Activated T-helper 1 cell treated with anti-CD3 and anti-CD28 coated beads, Interleukin-12 subunit alpha, Interleukin-12 subunit beta, Interleukin-2, Interleukin-4 antibody, amounts not matched to agents 30 ng/mL and 10 ng/mL and 1 ng/mL, durations not matched to agents 14 hours and 24 hours and 36 hours (primary cell): ENCODE measurements at places on chromosomes 4 and X. TPM values are rescaled to one million over a fixed set of nuclear protein-coding genes. Genes with fewer than 3 reads are reported as not detected.

DNA sequence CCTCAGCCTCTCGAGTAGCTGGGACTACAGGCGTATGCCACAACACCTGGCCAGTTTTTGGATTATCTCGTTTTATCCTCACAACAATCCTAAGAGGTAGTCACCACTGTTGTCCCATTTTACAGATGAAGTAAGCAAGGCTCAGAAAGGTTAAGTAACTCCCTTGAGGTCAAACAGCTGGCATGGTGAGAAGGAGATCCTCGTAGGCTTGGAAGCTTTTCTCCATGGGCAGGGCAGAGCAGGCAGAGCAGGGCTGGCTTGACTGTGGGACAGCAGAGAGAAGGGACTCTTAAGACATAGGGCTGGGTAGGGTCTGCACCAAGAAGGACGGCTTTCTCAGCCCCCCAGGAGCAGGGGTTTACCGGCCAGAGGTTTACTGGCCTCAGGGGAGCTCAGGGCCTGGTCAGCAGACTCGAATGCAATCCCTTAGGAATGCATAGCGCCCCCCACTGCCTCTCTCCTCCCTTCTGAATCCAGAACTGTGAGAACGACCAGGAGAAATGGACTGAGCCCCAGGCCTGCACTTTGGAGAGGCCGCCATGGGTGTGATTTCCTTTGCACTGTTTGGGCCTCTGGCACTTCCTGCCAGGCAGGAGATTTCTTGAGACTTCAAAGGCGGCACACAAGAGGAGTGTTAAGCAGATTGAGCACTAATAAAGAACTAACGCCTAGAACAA lies 14.0 kb upstream of the CDKN2AIP start:
- DNase-seq: no peak

DNA sequence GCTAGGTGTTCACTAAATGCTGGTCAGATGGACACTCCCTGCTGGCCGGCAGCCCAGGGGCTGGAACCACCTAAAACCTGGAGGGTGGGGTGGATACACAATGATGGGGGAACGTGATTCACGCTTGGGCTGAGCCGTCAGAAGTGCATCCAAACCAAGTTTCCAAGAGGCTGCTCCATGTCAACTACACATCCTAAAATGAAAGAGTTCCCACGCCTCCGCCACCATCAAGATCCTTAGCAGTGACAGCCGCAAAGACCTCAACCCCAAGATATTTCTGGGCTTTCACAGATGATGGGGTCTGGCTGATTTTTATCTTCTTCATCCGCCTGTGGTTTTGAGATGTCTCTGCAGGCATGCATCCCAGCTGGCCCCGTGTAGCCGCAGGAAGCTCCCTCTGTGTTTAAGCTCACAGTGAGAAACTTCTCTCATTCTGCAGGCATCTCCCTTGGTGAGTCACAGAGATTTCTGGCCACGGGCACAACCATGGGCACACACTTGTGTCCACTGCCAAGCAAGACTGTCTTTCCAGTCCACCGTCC lies 84.4 kb downstream of the HTRA3 start:
- no peak for DNase-seq

- DNase-seq: no peak
Measured at GRCh38 chr4:146458594-146458993, 63.1 kb downstream of the SLC10A7 start.

- DNase-seq: no peak
Measured at GRCh38 chrX:135327299-135327698, 18.0 kb downstream of the ETDC start.

- DNase-seq: no peak
Measured at GRCh38 chr4:92600638-92601037, 296.9 kb downstream of the GRID2 start.

DNA sequence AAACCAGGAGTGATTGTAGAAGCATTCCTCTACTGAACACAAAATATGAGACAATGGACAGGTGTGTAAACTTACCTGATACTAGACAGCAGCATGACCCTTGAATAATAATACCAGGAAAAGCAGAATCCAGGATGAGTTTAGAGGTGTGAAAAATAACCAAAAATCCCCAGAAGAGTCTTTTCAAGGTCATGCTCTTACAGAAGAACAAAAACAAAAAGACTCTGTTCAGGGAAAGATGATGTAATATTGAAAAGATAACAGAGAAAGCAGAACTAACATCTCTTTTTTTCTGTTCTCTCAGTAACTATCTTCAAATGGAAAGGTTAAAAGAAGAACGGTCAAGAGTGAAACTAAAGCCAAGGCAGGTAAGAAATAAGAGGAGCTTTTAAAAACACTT lies 14.0 kb upstream of the ARHGAP10 start:
- no peak for DNase-seq

DNA sequence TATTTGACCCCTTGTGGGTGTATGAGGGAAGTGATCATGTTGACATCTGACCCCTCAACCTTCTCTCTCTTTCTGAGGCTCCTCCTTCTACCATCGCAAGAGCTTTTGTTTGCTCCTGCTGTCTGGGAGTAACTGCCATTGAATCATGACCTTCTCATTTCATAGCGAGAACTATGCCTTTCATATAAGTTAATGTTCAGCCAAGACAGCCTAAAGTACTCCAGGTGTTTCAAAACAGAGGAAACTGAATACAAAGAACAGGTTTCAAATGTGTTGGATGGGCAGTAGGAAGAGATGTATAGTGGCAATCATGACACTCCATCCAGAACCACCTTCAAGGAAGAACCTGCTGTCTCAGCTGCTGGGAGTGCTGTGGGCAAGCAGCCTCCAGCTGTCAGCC lies 403.1 kb downstream of the MID1IP1 start:
- DNase-seq: no peak

DNA sequence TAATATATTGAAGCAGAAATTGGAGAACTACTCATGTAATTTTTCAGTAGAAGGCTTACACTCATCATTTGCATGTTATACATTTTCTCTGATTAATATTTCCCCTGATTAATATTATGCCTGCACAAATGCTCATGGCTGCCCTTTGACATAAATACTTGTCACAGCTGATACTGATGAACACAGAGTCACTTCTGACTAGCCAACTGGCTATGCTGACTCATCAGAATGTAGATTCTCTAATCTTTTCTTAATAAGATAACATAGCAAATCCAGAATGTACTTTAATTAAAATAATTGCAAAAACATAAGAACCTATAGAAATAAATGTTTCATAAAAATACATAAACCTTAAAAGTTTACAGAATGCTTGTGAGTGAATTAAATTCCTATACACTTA lies 52.4 kb upstream of the C4orf54 start:
- no peak for DNase-seq

- DNase-seq: no peak
Measured at GRCh38 chr4:74930162-74930561, 2.8 kb upstream of the PARM1 start.

- DNase-seq: no peak
Measured at GRCh38 chr4:175290401-175290800, 372.2 kb downstream of the ADAM29 start.

- no peak for DNase-seq
Measured at GRCh38 chr4:72325215-72325614, 243.8 kb downstream of the ADAMTS3 start.

The MAD2L1 gene
- 63.3 and 69.0 TPM in 2 replicates for total RNA-seq

The TLR6 gene
- 1.3 and 1.7 TPM in 2 replicates for total RNA-seq

The SH3RF1 gene
- 0.49 and 0.69 TPM in 2 replicates for total RNA-seq

The VCX gene
- total RNA-seq: not detected in 2 replicates

The FATE1 gene
- not detected in 2 replicates for total RNA-seq
